ENCODE measurements at places on chromosomes 12 and 14.
A peak's percentile ranks its signal among the peaks of the same experiment; 100 is the strongest.

GRCh38 chr14:95253039-95253630 lies 66.6 kb downstream of the CLMN start:
- DNase-seq: no peak

DNA sequence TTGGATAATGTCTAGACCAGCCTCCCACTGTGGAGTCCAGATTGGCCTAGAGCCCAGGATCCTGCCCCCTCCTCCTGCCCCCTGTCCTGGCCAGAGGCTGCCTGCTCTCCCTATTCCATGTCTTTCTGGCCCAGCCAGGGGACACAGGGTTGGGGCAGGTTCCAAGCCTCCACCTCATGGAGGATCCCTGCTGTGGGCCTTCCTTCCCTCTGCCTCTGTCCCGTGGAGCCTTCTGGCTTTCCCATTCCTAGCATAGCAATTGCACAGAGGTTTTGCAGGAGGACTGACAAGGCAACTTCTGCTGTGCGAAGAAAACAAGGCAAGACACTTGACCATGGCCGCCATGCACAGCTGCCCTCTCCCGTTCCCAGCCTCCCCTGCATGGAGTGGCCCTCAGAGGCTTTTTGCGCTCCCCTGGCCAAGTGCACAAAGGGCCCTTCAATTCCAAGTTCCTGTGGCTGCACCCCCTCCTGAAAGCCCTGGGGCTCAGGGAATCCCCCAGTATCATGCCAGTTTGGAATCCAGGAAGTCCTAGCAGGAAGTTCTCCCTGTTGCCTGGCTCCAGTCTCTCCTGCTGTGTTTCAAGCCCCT lies 42.1 kb downstream of the KRT80 start:
- no peak for DNase-seq

DNA sequence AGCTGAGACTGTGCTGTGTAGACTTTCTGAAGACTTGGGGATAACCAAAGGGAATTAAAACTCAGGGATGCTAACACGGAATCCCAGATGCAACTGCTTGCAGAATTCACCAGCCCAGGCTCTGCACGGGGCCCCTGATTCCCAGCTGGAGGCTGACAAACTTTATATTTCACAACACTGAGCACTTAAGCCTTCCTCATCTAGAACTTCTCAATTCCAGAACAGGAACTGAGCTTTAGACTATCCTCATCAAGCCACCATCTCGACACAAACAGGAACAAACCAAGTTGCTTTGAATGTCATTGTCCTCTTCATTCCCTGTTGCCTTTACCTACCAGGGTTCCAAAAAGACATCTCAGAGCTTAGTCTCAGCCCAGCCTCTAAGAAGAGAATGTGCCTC lies 22.2 kb downstream of the CCDC63 start:
- peak; percentile 2 for DNase-seq

DNA sequence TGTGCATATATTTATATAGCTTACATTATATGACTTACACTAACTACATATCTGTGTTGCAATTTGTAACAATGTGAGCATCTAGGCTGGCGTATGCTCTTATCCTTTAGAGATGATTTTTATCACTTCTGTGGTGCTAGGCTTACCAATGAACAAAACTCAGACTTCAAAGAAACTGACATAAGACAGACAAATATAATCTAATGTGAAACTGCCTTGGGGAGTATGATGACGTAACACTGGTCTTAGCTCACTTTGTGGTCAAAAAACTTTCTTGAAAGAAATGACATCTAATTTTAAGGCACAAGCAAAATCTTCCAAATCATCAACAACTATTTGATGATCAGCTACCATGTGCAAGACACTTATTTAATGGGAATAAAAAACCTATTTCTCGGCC lies 50.0 kb downstream of the SOX5 start:
- DNase-seq: no peak

- DNase-seq: no peak
These were observed 49.9 kb upstream of the CPSF6 start for GRCh38 chr12:69189378-69189978.

All from CD4-positive, alpha-beta T cell treated with Interleukin-17A for 1 hour (primary cell).